ENCODE measurements at places on chromosomes 6 and 20.

- no peak for DNase-seq
Measured at GRCh38 chr6:37331047-37331446, 22.7 kb upstream of the RNF8 start.

DNA sequence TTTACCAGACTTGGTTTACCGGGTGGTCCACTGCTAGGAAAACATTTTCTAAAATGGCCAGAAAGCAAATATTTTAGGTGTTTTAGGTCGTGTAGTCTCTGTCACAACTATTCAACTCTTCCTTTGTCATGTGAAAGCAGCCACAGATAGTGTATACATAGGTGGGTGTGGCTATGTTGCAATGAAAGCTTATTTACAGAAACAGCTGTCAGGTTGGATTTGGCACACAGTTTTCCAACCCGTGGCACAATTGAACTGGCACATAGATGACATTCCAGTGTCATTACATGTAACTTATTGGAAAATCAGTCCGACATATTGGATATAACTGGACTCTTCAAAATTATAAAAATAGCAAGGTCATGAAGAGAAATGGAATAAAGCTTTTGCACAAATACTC, 68.9 kb upstream of the KCNQ5 start:
- no peak for DNase-seq

DNA sequence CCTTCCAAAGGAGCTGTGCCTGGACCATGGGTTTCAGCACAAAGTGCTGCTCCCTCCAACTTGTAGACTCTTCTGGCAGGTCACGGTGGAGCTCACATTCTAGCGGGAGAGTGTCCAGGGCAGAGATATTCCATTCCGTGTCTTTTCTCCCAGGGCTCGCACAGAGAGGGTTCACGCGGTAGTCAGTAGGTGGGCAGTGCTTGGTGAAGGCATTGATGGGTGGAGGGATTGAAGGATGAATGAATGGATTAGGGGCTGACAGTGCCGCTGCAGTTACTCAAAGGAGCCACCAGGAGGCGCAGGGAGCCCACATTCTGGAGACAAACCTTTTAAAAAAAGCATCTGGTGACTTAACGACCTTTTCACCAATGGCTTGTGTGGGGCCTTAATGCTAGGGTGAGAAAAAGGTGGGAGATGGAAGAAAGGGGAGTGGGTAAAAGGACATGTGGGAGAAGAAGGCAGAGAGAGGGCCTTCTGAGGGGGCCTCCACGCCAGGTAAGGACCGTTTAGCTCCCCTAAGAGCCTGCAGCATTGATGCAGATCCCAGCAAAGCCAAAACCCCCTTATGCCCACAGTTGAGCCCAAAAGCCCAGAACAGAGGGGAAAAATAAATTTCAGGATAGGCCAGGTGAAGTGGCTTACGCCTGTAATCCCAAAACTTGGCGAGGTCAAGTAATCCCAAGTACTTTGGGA, 17.5 kb upstream of the FAM110A start:
- peak; percentile 50 for DNase-seq

- no peak for DNase-seq
Measured at GRCh38 chr6:42345696-42346416, 105.9 kb downstream of the TRERF1 start.
